ENCODE measurements at places on chromosomes 1 and 21.

DNA sequence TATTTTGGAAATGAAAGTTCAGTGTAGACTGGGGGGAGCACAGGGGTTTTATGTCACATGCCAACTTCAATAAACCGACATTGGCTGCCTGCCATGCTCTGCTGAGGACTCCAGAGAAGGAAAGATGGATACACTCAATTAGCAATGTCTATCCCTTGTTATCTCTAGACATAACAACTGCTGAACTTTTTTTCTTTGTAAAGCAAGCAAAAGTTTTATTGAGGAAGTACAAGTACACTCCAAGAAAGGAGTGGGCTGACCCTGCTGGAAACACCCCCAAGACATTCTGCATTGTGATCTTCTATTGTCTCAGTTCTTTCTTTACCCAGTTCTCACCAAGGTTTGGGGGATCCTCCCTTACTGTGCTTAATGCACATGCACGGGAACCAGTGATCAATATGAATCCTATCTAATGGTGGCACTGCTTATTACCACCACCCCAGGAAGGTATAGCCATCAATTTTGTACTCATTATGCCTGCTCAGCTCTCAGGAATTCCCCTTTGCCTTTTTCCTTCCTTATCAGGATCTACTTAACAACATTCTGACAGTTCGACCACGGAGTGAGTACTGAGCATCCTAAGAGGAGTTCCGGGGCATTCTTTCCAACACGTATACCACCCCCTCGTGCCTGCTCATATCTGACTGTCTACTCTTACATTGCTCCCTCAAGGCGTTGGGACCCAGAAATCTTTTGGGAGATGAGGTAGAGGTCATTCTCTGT lies 28.7 kb downstream of the SYNJ1 start:
- DNase-seq = no peak

- DNase-seq = peak; percentile 62
Observed at GRCh38 chr1:52032785-52033131, 852 bp downstream of the KTI12 start.

DNA sequence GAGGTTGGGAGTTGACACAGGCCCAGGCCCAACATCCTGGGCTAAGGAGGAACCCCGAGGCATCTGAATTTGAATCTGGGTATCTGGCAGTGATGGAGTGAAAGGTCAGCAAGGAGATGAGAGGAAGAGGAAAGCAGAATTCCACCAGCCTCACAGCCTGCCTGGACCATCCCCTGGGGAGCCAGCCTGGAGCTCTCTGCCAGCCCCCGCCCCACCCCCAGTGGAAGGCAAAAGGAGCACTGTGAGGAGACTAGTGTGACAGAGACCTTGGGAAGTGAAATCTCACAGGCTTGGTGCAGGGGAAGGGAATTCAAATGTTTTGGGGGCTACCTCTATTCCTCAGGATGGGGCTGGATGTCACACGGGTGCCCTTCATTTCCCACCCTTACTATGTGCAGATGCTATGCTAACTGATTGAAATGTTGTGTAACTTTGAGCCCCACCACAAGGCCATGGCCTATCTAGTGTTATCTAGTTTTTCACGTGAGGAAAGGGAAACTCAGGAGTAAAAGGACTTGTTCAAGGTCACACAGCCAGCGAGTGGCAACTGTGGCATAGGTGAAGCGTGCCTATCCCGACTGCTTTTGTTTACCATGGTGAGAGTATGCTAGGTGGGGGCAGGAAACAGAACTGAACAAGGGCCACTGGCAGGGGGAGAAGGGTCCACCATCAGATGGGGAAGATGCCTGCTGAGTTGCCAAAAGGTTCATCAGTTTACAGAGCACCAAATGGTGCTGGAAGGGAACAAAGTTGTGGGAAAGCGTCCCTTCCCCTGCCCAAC lies 29.8 kb downstream of the AHDC1 start:
- no peak for DNase-seq

DNA sequence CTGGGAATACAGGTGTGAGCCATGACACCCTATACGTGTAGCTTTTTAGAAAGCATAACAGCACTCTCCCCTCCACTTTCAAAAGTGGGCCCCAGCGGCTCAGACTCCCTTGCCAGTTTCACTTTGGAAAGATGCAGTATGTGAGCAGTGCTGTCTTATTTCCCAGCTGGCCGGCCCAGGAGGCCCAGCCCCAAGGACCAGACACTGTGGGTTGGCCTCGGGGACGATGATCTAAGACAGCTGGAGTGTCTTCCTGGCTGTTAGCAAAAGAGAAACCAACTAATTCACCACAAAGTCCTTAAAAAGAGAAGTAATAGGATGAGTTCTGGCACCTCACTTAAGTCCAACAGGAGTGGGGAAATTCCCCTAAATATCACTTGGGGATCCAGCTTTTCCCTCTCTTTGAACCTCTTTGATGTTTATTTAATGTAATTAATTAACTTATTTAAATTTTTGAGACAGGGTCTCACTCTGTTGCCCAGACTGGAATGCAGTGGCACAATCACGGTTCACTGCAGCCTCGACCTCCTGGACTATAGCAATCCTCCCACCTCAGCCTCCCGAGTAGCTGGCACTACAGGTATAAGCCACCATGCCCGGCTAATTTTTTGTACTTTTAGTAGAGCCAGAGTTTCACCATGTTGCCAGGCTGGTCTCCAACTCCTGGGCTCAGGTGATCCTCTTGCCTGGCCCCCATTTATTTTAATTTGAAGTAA lies 17.6 kb upstream of the CLIC4 start:
- DNase-seq = peak; percentile 74

DNA sequence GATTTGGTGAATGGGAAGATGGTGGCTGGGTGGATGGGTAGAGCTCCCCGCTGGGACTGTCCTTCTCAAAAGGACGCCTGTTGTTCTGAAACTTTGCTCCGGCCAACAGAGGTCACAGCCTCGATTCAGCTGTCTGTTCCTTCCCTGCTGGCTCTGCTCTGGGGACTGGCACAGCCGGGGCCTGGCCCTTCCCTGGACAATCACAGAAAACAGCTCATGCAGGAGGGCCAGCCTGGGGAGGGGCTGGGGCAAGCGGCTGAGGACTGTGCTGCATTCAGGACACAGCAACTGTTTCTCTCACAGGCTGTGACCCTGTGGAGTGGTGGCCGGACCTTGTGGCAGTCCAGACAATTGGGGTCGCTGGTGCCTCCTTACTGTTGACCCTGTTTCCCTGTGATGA lies 110.7 kb upstream of the TMEM51 start:
- no peak for DNase-seq

DNA sequence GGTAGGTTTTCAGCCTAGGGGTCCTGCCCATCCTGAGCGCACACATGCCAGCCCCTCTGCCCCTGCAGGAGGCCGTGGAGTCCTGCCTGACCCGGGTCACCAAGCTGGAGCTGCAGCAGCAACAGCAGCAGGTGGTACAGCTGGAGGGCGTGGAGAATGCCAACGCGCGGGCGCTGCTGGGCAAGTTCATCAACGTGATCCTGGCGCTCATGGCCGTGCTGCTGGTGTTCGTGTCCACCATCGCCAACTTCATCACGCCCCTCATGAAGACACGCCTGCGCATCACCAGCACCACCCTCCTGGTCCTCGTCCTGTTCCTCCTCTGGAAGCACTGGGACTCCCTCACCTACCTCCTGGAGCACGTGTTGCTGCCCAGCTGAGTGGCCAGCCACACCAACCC lies 44.0 kb downstream of the TMCC2 start:
- no peak for DNase-seq

GRCh38 chr1:33970148-33970825 lies 106.4 kb downstream of the HMGB4 start:
- DNase-seq = no peak

- DNase-seq = no peak
Observed at GRCh38 chr1:45134461-45134873, 71.9 kb downstream of the ZSWIM5 start.

DNA sequence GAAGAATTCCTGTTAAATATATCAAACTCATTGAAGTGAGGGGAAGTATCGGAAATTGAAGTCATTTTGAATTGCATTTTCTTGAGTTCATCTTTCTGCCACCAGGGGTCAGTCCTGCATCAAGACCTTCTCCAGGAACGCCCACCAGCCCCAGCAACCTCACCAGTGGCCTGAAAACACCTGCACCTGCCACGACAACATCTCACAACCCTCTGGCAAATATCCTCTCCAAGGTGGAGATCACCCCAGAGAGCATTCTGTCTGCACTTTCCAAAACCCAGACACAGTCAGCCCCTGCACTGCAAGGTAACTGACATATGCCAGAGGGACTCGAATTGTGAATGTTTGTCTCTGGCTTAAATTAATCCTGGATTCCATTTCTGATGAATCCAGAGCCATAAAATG lies 22.8 kb upstream of the TARS2 start:
- DNase-seq = peak; percentile 56

GRCh38 chr1:82598337-82598736 lies 797.6 kb downstream of the ADGRL2 start:
- no peak for DNase-seq

- DNase-seq = no peak
Observed at GRCh38 chr1:81007024-81007423, 793.7 kb upstream of the ADGRL2 start.

GRCh38 chr1:206604861-206605260 lies 7.4 kb downstream of the EIF2D start:
- no peak for DNase-seq

DNA sequence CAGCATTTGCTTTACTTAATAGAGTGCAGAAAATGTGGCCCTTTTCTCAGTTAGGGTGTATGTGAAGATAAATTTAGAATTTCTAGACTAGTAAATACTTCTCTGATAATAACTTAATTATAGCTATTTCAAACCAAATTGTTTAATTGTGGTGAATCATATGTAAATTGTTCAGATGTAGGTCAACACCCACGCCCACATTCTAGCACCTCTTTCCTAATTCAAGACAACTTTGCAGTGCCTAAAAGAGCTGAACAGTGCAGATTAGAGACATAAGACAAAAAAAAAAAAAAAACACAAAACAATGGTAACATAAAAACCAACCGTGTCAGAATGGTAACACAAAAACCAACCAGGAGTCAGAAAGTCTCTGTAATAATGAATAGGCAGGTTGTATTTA lies 758.3 kb downstream of the USP25 start:
- DNase-seq = no peak

- DNase-seq = no peak
Observed at GRCh38 chr1:204316164-204316563, 43.6 kb downstream of the PLEKHA6 start.

- DNase-seq = no peak
Observed at GRCh38 chr1:28173151-28173979, 3.1 kb downstream of the PTAFR start.

GRCh38 chr1:4346131-4346530 lies 308.3 kb upstream of the AJAP1 start:
- DNase-seq = no peak

DNA sequence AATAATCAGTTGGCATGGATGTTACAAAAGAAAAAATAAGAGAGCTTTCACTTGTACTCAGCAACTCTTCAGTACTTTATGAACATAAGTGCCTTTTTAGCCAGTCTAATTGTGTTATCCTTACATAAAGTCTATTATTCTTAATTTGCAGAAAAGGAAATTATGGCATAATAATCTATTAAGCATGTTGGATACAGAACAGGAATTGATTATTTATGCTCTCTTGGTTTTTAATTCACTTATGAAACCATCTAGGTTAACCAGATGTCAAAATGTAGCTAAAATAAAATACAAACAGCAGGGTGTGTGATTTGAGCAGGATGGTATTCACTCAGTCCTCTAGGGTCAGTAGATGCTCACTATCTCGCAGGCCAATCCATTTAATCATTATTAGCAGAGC lies 79.7 kb downstream of the PLPPR5 start:
- DNase-seq = no peak

DNA sequence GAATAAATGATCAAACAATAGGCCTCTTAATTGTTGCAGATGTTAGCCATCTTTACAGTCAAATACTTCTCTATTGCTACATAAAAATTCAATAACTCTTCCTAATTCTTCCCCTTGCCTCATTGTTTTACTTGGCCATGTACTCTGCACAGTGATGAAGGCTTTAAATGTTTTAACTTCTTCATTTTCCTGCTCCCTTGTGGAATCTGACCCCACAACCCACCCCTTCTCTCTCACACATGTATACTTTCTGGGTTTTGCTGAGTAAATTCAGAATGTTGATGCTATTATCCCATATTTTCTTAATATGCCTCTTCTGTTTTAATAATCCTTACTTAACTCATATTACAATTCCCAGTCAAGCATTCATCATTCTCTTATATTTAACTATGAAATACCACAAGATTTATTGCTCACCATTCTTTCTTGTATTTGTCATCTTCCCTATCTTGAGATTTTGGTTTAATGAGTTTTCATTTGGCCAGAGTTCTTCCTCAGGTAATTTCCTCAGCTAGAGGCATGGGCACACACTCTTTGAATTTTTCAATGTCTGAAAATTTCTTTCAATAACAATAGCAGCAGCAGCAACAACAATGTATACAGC lies 327.8 kb upstream of the USP24 start:
- no peak for DNase-seq

DNA sequence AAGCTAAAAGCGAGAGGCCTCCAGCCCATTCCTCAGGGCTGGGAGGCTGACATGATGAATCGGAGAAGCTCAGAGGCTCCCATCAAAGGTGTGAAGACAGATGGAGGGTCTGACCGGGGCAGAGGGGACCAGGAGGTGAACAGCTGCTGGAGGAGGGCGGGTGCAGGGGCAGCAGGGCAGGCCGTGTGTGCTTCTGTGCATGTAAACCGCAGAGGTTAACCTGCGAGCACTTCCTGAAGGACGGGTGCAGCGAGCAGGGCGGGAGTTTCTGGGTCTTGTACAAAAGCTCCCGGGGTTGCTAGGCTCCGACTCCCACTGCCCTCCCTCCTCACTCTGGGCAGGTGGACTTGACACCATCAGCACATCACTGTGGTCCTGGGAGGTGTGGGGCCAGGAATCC lies 75.2 kb downstream of the PAX7 start:
- DNase-seq = no peak

- DNase-seq = no peak
Observed at GRCh38 chr1:5161372-5161771, 507.0 kb downstream of the AJAP1 start.

- no peak for DNase-seq
Observed at GRCh38 chr1:220221269-220221668, 51.0 kb downstream of the RAB3GAP2 start.

GRCh38 chr1:32868085-32868484 lies 2.6 kb downstream of the FNDC5 start:
- DNase-seq = no peak

DNA sequence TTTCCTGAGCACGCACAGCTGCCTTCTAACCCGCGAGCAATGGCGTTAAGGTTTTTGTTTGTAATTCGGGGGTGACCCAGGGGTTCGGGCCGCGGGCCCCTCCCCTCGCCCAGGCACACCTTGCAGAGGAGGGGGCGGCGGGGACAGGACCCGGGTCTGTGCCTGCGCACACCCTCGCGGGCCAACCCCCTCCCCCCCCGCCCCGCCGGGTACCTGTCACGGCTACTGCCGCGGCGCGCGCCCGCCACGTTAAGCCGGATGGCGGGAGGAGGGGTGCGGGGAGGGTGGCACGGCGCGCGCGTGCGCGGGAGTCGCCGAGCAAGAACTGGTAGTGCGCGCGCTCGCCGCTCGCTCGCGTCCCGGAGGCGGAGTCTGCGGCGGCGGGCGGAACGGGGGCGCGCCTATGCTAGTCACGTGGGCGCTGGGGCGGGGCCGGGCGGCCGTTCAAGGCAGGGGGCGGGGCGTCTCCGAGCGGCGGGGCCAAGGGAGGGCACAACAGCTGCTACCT lies at the start of gene TPTE:
TSS of gene TPTE (plus strand) at position 493 of the 508 bp plus-strand sequence. CDS start 17,141 bp downstream, outside the sequence.
- DNase-seq = no peak

Measured in Peyer's patch (tissue), 4 donors.